ENCODE measurements at places on chromosomes 6 and 20.

DNA sequence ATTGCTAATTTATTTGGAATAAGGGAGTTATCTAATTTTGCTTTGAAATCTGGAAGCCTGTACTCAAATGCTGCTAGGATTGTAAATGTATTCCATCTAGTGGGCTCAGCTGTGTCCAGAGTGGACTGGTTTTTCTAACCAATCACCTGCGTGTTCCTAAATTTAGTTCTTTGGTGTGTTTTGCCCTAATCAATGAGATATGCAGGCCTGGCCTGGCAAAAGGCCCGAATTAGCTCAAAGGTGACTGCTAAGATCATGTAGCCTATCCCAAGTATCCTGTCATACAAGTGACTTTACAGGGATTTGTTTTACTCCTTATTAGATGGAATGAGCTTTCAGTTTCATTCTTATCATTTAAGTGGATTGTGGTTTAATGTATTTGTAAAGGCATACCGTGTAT is 51.3 kb upstream of the ARMC2 start:
- DNase-seq: no peak

DNA sequence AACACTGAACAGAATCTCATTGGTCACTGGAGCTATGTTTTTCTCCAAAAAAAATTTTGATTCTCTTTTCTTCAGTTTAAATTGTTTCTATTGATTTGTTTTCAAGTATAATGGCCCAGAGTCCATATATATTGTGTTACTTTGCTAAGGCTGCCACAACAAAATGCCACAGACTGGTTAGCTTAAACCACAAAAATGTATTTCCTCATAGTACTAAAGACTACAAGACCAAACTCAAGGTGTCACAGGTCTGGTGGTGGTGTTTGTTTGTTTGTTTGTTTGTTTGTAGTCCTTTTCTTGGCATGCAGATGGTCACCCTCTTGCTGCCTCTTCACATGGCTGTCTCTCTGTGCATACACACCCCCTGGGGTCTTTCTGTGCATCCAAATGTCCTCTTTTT is 34.0 kb downstream of the BMP5 start:
- DNase-seq: no peak

GRCh38 chr6:131159578-131159977 is 24.3 kb downstream of the AKAP7 start:
- peak; percentile 83 for DNase-seq

GRCh38 chr6:163132050-163132750 is 282.3 kb upstream of the QKI start:
- peak; percentile 32 for DNase-seq

DNA sequence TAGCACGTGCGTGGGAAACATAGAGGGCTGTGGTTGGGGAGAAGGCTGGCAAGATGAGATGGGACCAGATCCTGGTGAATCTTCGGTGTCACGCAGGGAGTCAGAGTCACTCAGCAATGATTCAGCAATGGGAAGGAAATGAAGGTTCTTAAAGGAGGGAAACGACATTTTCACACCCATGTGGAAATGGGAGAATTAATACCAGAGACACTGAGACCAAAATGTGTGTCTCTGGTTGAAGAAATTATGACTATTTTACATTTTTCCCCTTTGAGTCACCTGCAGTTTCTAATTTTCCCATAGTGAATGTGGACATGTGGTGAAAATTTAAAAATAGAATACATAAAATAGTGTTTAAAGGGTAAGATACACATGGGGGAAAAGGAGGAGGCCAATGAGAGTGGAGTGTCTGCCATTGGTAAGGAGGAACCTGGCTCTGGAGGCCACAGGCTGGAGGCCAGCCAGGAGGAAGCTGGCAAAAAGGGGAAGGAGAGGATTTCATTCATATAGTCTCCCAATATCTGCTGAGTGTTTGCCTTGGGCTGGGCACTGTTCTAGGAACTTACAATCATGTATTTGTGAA is 17.5 kb downstream of the NRN1 start:
- DNase-seq: no peak

- no peak for DNase-seq
Measured at GRCh38 chr20:36483209-36483918, 58.0 kb upstream of the MYL9 start.

DNA sequence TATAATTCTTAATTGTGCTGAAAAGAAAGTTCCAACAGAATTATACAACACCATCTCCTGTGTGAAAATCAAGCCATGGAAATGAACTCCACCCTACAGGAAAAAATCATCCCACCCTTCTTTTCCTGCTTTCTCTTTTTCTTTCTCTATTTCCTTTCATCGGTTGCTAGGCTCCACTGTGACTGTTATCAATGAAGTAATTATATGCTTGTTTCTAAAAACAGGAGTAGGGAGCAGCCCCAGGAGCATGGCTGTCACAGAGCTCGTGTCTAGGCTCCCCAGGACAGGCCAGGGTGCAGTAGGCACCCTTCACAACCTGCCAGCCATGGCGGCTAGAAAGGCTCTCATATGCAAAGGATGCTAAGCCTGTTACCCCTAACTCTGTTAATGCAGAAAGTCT is 13.0 kb downstream of the MPC1 start:
- DNase-seq: no peak

All from astrocyte (in vitro differentiated cells and primary cell).